ENCODE measurements at places on chromosomes 5 and 9.

DNA sequence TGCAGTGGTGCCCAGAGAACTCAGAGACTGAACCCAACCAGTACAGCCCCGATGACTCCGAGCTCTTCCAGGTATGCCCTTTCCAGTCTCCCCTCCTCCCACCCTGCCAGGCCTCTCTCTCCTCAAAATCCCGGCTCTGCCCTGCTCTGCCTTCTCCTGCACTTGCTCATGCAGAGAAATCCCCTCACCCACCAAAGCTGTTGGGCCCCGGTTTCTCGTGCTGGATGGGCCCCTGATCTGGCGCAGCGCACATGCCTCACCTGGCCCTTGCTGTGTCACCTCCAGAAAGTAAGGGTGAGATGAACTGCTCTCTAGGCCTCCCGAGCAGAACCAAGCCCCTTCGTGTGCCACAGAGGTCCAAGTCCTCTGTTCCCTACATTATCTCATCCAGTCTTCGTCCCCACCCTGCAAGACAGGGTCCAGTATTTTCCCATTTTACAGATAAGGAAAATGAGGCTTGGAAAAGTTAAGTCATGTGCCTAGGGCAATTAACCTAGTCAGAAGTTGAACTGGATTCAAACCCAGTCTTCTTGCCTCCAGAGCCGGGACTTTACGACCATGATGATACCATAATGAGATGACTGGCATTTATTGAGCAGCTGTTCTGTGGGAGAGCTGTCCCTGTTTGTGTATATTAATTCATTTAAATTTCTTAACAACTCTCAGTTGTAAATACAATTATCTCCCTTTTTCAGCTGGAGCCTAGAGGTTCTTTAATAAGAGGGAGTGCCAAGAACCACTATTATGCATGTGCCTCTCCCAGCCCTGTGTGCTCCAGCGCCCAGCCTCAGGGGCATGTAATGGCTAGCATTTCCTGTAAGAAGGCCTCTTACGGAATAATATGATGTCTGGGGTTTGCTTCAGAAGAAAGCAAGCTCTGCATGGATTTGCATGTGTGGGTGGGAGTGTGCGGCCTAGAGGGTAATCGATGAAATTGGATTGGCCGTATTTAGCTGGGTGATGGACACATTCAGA lies 90.7 kb downstream of the PPARGC1B start:
- DNase-seq: no peak

- DNase-seq: peak; percentile 64
Observed at GRCh38 chr9:23123048-23123632, 676.5 kb downstream of the DMRTA1 start.

- DNase-seq: no peak
Observed at GRCh38 chr9:99371376-99371775, 149.3 kb downstream of the SEC61B start.

DNA sequence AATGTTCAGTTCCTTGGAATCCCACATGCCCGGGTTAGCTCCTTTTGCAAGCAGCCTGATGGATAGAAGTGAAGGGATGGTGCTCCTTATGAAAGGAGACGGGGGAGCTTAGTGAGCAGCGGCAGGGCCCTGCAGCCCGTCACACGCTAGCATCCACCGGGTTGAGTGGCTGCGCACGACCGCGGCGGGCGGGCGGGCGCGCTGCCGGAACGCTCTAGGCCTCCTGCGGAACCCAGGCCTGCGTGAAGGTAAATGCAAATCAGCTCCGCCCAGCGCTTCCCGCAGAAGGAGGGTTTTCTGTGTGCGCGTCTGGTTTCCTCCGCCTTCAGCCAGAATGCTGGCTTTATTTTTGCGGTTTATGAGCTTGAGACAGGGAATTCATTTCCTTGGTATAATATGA lies 19.8 kb downstream of the IL12B start:
- DNase-seq: peak; percentile 47

- DNase-seq: no peak
Observed at GRCh38 chr5:479566-480319, 36.8 kb downstream of the EXOC3 start.

DNA sequence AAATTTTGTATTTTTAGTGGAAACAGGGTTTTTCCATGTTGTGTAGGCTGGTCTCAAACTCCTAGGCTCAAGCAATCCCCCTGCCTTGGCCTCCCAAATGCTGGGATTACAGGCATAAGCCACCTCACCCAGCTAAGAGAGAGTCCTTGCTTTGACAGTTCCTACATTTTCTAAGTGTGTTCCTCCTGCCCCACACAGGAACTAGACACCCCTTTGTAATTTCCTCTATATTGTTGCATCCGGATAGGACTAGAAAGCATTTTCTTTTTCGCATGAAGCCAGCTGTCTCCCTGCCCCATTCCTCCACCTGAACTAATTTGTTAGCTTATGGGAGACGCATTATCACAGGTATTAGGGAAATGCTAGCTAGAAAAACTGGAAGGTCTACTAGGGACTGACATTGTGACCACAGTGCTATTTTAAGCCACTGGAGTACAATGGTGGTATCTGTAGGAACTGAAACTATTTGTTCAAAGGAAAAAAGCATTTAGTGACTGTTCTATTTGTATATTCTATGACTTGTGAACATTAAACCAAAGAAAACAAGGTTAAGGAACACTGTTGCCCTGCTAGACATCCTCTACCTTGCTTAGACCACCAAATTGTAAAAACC lies 214.1 kb downstream of the SMARCA2 start:
- DNase-seq: peak; percentile 12

- DNase-seq: no peak
Observed at GRCh38 chr9:110104261-110104809, 103.6 kb downstream of the C9orf152 start.

GRCh38 chr9:128927731-128928411 lies 7.1 kb downstream of the PHYHD1 start:
- DNase-seq: peak; percentile 52

- DNase-seq: no peak
Observed at GRCh38 chr5:124111886-124112285, 599.9 kb downstream of the CSNK1G3 start.

DNA sequence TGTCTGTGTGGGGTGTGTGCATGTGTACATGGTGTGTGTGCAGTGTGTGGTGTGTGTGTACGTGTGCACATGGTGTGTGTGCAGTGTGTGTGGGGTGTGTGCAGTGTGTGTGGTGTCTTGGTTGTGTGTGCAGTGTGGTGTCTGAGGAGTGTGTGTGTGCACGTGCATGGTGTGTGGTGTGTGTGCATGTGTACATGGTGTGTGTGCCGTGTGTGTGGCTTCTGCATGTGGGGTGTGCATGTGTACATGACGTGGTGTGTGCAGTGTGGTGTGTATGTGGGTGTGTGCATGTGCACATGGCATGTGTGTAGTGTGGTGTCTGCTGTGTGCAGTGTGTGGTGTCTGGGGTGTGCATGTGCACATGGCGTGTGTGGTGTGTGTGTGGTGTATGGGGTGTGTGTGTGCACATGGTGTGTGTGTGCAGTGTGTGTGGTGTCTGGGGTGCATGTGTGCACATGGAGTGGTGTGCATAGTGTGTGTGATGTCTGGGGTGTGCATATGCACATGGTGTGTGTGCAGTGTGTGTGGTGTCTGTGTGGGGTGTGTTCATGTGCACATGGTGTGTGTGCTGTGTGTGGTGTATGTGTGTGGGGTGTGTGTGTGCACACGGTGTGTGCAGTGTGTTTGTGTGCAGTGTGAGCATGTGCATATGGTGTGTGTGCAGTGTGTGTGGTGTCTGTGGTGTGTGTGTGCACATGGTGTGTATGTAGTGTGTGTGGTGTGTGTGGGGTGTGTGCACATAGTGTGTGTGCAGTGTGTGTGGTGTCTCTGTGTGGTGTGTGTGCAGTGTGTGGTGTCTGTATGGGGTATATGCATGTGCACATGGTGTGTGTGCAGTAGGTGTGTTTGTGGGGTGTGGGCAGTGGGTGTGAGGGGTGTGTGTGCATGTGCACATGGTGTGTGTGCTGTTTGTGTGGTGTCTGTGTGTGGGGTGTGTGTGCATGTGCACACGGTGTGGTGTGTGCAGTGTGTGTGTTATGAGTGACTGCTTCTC lies 40.6 kb upstream of the ZNG1F start:
- DNase-seq: peak; percentile 6

DNA sequence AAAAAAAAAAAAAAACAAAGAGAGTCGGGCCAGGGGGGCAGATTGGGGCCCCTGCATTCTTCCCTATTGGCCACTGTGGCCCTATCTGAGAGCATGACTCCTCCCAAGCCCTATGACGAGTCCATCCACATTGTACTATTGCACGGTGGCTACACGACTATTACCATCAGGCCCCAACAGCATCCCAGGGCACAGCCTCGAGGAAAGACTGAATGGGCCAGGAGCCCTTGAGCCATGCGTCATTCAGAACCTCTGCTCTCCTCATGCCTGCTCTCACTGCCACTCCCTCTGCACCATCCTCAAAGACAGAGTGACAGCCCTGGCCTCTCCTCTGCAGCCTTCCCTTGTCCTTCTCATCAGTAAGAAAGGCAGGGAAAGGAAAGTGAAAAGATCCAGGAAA lies 20.2 kb upstream of the ORM1 start:
- no peak for DNase-seq

DNA sequence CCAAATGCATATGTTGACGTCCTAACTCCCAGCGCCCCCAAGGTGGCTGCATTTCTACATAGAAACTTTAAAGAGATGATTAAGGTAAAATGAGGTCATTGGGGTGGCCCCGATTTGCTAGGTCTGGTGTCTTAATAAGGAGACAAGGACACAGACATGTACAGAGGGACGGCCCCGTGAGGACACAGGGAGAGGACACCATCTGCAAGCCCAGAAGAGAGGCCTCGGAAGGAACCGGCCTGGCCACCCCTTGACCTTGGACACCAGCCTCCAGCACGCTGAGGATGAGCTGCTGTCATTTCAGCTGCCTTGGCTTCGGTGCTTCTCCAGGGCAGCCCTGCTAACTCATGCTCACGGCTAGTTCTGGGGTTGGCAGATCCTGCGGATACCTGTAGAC lies 73.2 kb downstream of the MRPL36 start:
- no peak for DNase-seq

DNA sequence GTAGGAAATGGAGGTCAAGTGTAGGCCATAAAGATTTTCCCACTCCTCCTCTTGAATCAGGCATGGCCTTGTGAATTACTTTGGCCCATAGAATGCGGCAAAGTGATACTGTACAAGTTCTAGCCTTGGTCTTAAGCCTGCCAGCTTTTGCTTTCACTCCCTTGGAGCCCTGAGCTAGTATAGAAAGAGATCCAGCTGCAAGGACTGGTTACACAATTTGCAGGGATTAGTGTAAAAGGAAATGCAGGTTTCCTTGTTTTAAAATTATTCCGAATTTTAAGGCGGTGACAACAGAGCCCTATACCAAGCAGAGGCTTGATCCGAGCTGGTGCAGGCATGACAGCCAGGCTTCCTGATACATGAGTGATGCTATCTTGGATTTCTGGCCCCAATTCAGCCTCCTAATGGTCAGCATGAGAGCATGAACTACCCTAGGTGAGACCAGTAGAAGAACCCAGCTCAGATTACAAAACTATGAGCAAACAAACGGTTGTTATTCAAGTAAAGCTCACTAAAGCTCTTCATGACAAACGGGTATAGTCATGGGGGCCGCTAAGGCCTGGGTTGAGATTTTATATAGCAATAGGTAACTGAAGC lies 257.9 kb downstream of the DOCK8 start:
- no peak for DNase-seq

- no peak for DNase-seq
Observed at GRCh38 chr5:63687854-63688516, 274.3 kb downstream of the HTR1A start.

GRCh38 chr5:180350296-180350695 lies 2.8 kb downstream of the GFPT2 start:
- DNase-seq: no peak

- DNase-seq: peak; percentile 5
Observed at GRCh38 chr5:159975462-159976019, 33.4 kb upstream of the TTC1 start.

- DNase-seq: no peak
Observed at GRCh38 chr9:132456241-132456640, 46.2 kb downstream of the CFAP77 start.

DNA sequence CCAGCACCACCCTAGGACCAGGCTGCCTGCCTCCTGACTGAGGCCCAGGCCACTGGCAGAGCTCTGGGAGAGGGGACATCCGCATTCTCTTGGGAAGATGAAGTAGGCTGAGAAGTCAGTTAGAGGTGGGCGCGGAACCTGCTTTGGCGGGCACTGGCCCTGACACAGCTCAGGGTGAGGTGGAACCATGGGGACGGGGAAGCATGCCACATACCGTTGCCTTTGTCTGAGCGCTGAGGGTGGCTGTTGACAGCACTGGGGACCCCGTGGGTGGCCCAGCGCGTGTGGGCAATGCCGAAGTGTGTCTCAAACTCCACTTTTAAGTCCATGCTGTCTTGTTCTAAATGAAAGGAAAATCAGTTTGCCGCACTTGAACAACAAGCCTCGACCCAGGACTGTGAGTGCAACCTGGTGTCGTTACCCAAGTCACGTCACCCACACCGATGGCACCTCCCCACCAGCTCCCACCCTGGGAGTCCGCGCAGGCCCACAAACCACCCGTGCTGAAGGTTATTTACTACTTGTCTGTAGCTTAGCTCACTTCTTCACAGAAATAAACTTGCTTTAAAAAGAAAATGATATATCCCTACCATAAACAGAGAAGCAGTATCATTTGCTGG lies 17.4 kb downstream of the GFPT2 start:
- DNase-seq: no peak

All from hematopoietic multipotent progenitor cell treated with erythropoietin and hydrocortisone succinate and interleukin-3 and kit ligand, for 4 days (in vitro differentiated cells).